Suprapubic skin (tissue), 4 donors: ENCODE measurements at places on chromosomes 12 and 14. TPM values are rescaled to one million over a fixed set of nuclear protein-coding genes. Genes with fewer than 3 reads are reported as not detected.

DNA sequence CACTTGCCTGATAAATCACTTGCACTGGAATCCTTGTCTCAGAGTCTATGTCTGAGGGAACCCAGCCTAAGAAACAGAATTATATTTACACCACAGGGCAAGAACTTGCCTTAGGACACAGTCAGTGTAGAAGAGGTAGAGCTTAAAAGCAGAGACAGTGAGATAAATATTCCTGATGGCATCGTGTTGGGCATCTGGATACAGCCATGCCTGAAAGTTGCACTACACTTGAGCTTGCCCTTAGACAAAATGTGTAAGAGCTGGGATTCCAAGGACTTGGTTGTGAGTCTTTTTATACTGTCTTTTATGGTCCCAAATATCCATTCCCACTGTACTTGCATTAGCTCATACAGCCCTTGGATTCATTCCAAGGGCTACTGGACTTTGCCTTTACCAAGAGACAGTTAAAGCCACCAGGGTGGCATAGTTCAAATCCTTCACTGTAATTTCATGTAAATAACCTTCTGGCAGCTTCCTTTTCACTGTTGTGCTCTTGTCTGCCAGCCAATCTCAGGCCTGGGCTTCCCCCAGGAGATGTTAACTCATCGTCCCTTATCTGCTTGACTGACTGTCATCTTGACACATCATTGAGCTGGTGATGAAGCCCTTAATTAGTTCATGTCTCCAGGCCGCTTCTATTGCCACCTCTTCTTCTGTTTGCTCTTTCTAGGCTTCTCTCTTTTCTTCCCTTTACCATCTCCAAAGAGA lies 577.9 kb upstream of the TBX3 start:
- no peak for DNase-seq

GRCh38 chr14:51176839-51177238 lies 63.2 kb upstream of the TMX1 start:
- no peak for DNase-seq

Gene CPM
- total RNA-seq = 120 TPM

GRCh38 chr12:26399381-26399780 lies 204.0 kb downstream of the SSPN start:
- no peak for DNase-seq

DNA sequence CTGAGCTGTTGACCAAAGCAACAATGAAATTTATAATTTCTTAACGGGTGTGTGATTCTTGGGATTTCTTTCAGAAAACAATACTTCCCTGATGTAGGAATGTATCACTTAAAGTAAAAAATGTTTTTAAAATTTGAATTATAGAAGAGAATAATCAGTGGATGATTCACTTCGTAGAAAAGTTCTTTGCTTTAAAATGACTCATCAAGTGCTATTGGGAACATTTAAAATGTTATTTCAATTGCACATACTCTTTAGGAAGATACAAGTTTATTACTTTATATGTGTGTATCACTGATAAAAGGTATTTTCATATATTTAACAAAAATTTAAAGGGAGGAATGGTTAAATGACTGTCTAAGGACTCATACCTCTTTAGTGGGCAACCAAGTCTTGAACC lies 155.3 kb downstream of the PDE3A start:
- DNase-seq = no peak
